Mesothelial cell of epicardium (in vitro differentiated cells): ENCODE measurements at places on chromosomes 5 and 9.

GRCh38 chr5:130138406-130139045 is 234.3 kb downstream of the CHSY3 start:
- no peak for DNase-seq

- no peak for DNase-seq
Measured at GRCh38 chr9:35690294-35690613, 529 bp upstream of the TPM2 start.

- no peak for DNase-seq
Measured at GRCh38 chr5:78930721-78931120, 54.4 kb downstream of the ARSB start.

GRCh38 chr9:125600194-125600593 is 106.8 kb downstream of the MAPKAP1 start:
- DNase-seq, result no peak
